Aorta (tissue), 5 donors: ENCODE measurements at places on chromosomes 13 and 19.

- no peaks in the 10 kb centered on the region for H3K27me3 ChIP-seq
- no peaks in the 10 kb centered on the region for H3K4me1 ChIP-seq
- H3K36me3 ChIP-seq: peaks cover 9% of the 10 kb centered on the region
- no peak overlapping the region for H3K4me3 ChIP-seq
- DNase-seq: no peak
These were observed 68.7 kb downstream of the SLC7A1 start for GRCh38 chr13:29526741-29527140.

- H3K4me1 ChIP-seq: no peaks in the 10 kb centered on the region
- H3K27ac ChIP-seq: no peak overlapping the region
- no peaks in the 10 kb centered on the region for H3K36me3 ChIP-seq
- DNase-seq: no peak
- H3K4me3 ChIP-seq: no peak overlapping the region
These were observed 16.2 kb downstream of the CERS1 start for GRCh38 chr19:18879579-18880373.

DNA sequence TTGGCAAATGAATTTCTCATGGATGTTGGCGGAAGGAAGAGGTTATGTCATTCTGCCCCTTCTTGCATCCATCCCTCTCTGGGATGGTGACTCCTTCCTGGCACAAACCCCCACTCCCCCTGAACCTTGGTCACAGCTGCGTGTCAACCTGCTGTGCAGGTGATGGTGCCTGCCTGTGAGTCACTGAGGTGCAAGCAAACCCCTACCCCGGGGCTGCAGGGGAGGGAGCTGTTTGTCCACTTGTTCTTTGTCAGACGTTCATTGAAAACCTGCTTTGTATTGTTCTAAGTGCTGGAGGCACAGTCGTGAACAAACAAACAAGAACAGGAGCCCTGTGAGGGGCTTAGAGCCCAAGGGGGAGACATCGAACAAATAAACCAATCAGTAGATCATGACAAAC is 2.0 kb upstream of the GAPDHS start:
- no peaks in the 10 kb centered on the region for H3K36me3 ChIP-seq
- no peak for DNase-seq
- no peak overlapping the region for H3K27ac ChIP-seq

- no peak within 1 kb of the TSS for H3K4me3 ChIP-seq
- no peaks in the 10 kb centered on the region for H3K4me1 ChIP-seq
- H3K27me3 ChIP-seq: no peaks in the 10 kb centered on the region
- no peaks in the 10 kb centered on the region for H3K36me3 ChIP-seq
- DNase-seq: peak; percentile 73
These were observed at the start of gene ICAM3 for GRCh38 chr19:10339380-10339960. ICAM3 (minus strand) TSS chr19:10339624; CDS start chr19:10339614, 10 bp downstream.
